ENCODE measurements at places on chromosomes 7 and 10. TPM values are rescaled to one million over a fixed set of nuclear protein-coding genes. Genes with fewer than 3 reads are reported as not detected.
A peak's percentile ranks its signal among the peaks of the same experiment; 100 is the strongest.

Gene NODAL
- polyA plus RNA-seq = not detected

GRCh38 chr10:74824184-74824899 is 2.1 kb upstream of the KAT6B start:
- no peaks in the 10 kb centered on the region for H3K36me3 ChIP-seq
- H3K27me3 ChIP-seq = no peaks in the 10 kb centered on the region
- no peak overlapping the region for H3K4me3 ChIP-seq
- peak; percentile 30 for DNase-seq
- peaks cover 42% of the 10 kb centered on the region for H3K4me1 ChIP-seq

DNA sequence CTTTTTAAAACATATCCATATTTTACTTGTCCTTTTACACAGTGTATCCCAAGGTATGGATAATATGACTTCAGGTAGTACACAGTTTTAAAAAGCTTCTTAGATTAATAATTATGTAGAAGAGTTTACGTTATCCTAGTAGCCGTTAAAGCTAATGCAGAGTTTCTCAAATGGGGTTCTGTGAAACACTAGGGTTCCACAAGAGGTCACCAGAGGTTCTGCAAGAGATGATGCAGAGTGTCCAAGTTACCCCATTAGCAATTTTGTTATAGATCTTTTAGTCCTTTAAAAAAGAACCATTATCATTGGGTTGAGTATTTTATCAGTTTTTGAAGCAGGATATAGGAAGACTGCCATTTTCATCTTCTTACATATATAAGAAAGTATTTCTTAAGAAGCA is 298.9 kb upstream of the HPS1 start:
- DNase-seq = no peak
- no peaks in the 10 kb centered on the region for H3K4me1 ChIP-seq
- H3K27ac ChIP-seq = no peak overlapping the region

GRCh38 chr10:30811276-30812017 is 181.9 kb upstream of the LYZL2 start:
- H3K36me3 ChIP-seq = no peaks in the 10 kb centered on the region
- no peaks in the 10 kb centered on the region for H3K27me3 ChIP-seq
- DNase-seq = no peak
- H3K27ac ChIP-seq = no peak overlapping the region
- H3K4me3 ChIP-seq = no peak overlapping the region
- no peaks in the 10 kb centered on the region for H3K4me1 ChIP-seq

DNA sequence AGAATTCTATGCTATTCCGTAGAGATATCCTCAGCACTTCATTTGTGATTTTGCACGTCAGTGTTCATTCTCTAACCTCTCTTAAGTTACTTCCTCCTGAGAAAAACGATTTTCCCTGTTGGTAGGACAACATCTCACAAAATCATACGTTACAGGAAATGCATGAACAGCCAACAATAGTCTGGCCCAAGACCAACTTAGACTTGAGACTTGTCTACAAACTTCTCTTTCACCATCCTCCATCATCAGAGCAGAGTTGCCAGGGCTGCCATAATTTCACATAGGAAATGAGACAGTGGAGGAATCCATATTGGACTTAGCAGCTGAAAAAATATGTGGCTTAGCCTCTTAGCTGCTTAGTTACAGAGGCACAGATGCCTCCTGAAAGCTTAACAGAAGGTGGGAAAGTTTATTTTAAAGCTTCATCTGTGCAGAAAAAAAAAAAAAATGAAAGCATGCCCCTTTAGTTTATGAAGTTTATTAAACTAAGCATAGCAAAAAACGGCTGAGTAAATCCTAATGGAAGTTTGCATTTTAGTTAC is 222.5 kb upstream of the CACNA2D1 start:
- DNase-seq = no peak
- H3K27me3 ChIP-seq = no peaks in the 10 kb centered on the region
- no peaks in the 10 kb centered on the region for H3K36me3 ChIP-seq
- H3K4me3 ChIP-seq = no peak overlapping the region
- no peaks in the 10 kb centered on the region for H3K4me1 ChIP-seq

DNA sequence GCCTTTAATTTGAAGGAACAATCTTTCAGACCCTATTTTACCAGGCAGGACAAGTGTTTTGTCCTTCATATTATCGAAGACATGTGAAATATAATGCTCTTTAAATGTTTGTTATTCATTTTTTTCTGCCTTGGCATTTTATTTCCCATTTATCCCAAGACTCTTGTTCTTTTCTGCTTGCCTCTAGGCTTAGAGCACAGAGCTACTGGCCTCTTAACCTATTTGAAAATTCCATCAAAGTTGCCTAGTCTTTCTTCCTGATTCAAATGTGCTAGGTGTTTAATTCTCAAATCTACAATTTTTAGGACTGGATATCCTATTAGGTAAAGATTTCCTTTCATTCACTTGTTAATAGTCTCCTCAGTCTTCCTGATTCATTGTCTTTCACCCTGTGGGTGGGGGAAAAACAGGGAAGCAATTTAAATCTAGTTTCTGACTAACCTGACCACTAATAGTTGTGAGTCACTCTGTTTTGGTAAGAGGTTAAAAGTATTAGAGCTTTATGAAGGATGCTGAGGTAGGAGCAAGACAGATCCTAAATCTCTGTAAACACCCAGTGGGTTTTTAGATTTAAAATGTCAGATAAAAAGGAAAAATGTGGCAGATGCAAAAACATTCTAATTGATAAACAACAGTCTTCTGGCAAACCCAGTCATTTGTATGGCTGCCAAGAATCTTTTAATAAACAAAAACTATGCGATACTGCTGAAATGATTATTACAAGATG is 1.5 kb downstream of the LIPK start:
- no peak overlapping the region for H3K4me3 ChIP-seq
- DNase-seq = no peak
- H3K36me3 ChIP-seq = no peaks in the 10 kb centered on the region
- H3K4me1 ChIP-seq = no peaks in the 10 kb centered on the region
- H3K27ac ChIP-seq = no peak overlapping the region
